ENCODE measurements at places on chromosomes 3 and 15.

DNA sequence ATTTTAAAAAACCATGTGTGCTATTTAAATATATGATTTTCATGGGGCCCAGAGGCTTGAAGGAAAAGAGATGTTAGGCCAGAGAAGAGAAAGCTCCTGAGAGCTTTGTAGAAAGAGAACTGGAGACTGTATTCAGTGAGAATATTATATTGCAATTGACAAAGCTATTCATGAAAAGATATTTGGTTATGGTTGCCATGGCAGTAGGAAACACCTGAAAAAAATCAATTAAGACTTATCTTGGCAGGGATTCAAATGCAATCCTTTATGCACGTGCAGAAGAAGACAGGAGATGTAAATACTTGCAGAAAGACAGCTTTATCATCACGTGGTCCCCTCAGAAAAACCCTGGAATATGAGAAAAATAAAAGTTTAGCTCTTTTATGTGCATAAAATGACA lies 636.0 kb upstream of the TBL1XR1 start:
- no peak for DNase-seq

- DNase-seq: no peak
Observed at GRCh38 chr3:161420746-161421145, 49.4 kb upstream of the SPTSSB start.

GRCh38 chr3:104368760-104369159 lies 997.9 kb upstream of the ALCAM start:
- no peak for DNase-seq

DNA sequence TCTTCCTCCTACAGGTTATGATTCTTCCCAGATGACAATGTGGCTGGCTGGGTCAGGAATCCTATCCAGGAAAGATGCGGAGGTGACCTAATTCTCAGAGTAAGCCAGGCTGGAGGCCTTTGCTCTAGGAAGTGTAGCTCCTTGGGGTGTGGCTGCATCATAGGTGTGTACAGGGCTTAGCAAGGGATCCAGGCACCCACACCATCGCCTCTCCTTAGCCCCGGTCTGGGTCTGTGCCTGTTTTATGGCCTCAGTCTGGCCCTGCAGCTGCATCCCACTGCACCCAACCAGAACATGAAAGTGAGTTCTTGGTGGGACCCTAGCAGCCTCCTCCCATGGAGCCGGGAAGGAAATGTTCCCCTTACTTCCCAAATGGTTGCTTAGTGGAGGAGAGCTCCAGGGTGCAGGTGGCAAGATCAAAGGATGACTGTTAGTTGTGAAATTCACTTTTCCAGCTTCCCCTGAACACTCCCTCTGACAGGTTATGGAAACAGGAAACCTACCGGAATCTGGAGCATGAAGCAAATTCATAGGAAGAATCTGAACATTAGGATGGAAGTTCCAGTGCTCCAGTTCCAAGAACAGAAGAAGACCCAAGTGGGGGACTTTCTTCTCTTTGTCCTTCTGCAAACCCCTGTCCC lies 2.7 kb upstream of the AMOTL2 start:
- no peak for DNase-seq

DNA sequence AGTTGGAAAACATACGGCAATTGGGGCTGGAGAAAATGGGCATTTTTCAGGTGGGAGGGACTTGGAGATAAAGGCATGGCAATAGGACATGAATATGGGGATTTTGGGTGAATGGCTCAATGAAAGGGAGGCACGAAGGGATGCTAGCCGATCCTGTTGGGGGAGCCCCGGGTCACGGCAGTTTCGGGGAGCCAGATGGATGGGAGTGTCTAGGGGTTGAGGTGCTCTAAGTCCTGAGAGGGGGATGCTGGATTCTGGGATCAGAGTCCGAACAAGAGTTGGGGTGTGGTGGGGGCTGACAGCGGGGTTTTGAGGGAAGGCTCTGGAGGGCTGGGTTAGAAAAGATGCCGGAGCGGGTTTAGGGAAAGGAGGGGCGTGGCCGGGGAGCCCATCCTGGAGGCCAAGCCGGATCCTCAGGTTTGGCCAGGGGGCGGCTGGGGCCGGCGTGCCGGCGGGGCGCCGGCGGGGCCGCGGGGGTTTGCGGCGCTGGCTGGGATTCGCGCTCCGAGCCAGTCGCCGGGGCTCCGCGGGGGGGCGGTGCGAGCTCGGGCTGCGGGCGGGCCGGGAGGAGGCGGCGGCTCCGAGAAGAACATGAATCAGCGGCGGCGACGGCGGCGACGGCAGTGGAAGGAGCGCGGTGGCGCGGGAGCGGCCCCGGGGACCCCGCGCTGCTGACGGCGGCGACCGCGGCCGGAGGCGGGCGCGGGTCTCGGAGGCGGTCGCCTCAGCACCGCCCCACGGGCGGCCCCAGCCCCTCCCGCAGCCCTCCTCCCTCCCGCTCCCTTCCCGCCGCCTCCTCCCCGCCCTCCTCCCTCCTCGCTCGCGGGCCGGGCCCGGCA lies at the start of gene TYRO3:
TYRO3 (plus strand) TSS at position 813 of the 839 bp plus-strand sequence. CDS start 46 bp downstream, outside the sequence.
- no peak for DNase-seq

DNA sequence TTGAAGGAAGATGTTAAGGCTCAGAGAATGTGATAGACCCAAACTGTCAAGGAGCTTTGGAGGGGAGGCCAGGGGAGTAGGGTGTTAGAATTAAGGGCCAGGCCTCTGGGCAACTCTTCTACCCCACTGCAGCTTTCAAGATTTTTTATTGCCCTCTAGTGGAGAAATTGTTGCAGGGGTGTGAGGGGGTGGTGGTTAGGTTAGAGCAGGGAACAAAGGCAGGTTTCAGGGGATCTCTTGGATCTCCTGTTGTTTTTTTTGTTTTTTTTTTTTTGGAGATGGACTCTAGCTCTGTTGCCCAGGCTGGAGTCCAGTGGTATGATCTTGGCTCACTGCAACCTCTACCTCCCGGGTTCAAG lies 1.4 kb upstream of the SEC13 start:
- DNase-seq: no peak

DNA sequence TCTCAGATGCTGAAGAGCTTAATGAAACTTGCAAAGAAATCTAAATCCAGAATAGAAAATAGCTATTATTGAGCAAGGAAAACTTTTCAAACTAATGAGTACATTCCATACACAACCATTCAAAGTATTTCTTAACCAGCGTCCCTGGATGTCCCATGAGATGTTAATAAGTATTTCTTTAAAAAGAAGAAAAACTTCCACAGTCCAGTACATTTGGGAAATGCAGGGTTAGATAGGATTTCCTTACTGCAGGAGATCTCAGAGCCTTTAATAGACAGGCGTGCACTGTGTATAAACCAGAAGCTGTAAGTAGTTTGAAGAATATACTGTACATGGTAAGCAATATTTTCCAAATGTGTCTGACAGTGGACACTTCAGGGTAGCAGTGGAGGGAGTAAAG lies 29.6 kb upstream of the BHLHE40 start:
- no peak for DNase-seq

DNA sequence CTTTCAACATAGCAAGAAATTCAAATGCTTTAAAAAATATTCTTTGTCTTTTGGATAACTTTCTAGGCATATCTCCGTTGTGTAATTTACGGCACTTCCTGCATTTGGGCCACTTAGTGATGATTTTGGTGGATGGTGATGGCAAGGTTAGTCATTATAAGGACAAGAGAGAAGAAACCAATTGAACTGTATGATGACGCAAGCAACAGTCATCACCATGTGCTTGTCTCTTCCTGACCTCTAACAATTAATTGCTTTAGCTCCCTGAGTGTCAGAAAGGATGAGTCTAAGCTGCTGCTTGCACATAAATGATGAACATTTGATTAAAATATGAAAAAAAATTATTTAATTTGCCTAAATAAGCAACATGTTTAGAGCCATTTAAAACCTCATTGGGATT lies 11.3 kb upstream of the P2RY12 start:
- DNase-seq: no peak

DNA sequence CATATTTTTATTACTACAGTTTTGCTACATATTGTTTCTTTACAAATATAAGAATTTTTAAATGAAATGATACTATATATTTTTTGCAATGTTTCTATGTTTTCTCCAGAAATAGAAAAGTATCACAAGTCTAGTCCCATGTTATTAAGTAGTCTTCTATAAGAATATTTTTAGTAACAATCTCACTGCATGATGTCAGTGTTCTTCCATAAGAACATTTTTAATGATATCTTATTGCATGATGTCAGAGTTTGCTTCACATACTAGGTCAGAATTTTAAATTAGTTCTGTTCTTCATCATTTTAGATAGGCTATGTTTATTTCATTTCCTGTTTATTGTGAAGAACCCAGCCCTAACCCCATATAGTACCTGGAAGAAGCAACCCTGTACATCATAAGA lies 265.3 kb upstream of the IL12A start:
- no peak for DNase-seq

DNA sequence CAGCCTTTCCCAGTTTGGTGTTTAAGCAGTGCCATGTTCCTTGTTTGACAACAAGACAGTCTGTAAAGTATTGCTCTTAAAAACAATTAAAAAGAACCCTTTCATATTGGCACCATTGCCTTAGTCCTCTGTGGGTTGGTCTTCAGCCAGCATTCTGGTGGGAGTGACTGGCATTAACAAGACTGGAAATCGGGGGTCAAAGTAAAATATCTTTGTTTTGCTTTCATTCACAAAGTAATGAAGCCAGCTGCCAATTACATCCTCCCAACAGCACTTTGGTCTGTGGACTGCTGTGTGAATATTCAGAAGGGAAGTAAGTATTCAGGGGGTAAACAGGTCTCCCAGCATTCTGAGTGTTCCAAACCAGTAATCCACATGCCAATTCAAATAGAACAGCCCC lies 8.3 kb upstream of the VILL start:
- DNase-seq: no peak

GRCh38 chr3:125051715-125052581 lies 3.8 kb downstream of the HEG1 start:
- DNase-seq: no peak

- no peak for DNase-seq
Observed at GRCh38 chr3:159859424-159859823, 129.2 kb upstream of the IL12A start.

DNA sequence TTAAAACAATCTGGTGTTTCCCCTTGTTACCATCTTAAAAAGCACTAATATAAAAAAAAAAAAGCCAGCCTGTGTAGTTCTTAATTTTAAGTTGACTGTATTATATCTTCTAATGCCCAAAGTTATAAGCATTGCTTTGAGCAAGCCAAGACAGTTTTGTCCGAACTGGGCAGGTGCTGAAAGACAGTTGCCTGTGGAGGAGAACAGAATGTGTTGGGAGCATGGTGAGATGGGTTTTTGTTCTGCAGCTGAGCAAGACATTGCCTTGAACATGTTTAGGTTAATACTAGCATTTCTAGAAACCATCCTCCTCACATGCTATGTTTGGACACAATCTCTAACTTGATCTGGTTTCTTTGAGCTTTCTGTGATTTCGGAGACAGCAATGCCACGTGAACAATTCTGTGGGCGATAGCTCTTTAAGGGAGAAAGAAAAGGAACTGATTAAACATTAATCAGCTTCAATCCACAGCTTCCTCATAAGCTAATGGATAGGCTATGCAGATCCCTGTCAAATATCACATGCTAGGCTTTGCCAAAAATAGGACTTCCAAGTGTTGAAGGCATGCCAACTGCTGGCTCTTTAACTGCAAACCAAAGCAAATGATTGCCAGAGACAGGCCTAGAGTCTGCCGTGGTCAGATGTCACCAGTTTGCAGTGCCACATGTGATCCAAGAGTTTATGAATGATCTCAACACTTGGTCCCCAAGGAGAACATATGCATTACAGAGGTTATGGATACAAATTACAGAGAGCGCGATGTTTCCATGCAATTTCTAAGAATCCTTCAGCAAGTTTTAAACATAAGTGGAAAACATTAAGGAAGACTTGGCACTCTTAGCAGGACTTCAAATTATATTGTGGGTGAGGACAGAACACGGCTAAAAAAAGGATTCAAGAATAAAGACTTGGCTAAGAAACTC lies 428.1 kb downstream of the ROBO2 start:
- no peak for DNase-seq

DNA sequence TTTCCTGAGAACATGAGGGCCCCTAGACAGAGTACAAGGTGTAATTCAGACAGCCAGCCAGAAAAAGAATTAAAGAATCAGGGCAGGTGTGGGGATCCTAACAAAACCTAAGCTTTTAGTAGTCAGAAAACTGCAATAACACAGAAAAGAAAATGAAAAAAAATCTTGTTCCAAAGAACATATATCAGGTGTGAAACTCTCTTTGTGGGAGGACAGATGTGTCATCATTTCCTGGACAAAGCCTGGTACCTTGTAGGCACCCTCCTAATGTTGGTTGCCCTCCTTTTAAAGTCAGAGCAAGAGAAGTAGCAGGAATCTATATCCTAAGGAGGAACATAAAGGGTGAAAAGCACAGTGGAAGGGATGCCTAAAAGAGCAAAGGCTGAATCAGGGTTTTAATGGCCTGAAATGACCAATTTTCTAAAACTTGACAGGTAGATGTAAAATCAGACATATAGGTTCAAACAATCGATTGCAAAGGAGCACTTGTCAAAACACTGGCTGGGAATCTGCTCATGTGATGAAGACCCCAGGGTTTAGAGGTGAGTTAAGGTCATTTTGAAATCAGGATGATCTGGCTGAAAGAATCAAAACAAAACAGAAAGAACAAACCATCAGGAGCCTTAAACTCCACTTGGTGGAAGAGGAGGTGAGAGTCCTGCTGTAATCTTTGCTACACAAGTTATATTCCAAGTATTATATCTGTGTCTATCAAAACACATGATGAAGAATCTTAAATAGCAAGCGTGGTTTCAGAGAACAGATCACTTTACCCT lies 54.9 kb downstream of the TGFBR2 start:
- no peak for DNase-seq

DNA sequence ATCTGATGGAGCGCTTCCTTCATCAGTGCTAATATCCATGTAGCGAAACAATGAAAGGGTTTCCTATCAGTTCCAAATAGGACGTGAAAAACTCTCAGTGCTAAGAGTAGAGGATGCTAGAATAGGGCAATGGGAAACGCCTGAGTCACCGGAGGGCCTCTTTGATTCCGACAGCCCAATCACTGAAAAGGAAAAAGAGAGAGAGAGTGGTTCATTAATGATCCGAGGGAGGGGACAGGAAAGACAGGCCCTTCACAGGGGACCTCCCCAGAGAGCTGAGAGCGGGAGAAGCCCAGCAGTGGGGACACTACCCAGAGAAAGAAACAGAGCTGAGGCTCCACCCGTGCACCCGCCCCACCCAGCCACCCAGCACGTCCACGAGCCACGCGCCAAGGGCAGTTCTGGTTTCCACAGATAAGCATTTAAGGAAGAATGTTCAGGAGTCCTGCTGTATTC lies 76.9 kb downstream of the RPN1 start:
- no peak for DNase-seq

- no peak for DNase-seq
Observed at GRCh38 chr3:24589513-24589851, 94.8 kb upstream of the THRB start.
